HT-29 (cell line): ENCODE measurements at places on chromosomes 16 and 17.

DNA sequence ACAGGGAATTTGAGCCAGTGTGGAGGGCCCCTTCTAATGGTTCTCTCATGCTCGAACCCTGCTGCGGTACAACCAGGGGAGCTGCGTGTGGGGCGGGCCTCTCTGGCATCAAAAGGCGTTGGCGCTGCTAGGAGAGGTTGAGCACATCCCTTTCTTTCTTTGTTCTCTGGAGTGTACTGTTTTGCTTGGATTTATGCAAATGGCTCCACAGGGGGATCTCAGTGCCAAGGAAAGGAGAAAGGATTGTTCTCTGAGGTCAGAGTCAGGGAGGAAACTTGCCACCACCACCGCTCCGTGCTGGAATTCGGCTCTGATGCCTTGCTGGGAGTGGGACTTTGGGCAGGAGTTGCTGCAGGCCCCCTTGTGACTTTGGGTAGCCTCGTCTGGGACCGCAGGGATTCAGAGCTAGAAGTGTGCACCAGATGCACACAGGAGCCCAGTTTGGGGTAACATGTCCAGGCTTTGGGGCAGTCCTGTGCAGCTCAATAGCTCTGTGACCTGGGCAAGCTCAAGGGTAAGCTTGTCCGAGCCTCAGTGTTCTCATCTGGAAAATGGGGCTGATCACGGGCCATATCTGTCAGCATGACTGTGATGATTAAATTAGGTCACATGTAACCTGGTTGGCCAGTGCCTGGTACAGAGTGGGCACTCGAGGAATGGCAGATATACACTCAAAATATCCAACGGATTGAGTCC is 353.0 kb upstream of the EEF2KMT start:
- DNase-seq: no peak

DNA sequence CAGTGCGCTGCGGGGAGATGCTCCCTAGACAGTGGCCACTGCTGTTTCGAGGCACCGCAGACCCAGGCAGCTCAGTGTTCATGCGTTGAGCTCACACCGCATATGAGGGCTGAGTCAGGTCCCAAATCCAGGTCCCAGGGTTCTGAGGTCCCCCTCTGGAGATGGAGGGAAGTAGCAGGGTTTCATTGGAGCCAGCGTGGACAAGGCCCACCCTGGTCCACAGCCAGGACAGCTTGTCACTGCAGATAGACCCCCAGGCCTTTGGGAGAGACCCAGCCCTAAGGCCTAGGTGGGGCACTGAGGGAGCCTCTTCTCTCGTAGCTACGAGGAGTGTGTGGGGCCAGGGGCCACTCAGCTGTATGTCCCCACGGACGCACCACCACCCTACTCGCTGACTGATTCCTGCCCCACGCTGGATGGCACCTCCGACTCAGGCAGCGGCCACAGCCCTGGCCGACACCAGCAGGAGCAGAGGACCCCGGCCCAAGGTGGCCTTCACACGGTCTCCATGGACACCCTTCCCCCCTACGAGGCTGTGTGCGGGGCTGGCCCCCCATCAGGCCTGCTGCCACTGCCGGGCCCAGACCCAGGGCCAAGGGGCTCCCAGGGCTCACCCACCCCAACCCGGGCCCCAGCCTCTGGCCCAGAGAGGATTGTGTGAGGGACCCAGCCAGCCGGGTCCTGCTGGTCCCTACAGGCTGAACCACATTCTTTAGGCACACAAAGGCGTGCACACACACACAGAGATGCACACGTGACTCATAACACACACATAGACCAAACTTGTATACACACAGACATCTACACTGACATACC is 53.4 kb downstream of the BEAN1 start:
- peak; percentile 22 for DNase-seq

GRCh38 chr16:1538804-1539520 is 5.5 kb downstream of the TMEM204 start:
- peak; percentile 31 for DNase-seq

DNA sequence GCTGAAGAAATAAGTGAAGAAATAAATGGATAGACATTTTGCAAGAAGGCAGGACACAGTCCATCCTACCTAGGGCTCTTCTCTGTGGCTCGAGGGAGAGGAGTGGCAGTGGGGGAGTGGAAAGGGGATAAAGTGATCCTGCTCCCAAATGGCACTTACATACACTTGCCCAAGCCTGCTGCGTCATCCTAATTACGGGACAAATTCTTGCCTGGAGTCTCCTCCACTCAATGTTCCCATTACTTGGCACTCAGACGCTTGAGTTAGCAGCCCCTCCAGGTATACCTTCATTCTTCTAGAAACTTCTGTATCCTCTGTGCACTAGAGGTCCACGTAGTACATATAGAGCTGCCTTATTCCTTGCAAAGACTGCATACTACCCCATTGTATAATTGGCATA is 15.7 kb upstream of the MAP3K14 start:
- no peak for DNase-seq

GRCh38 chr16:89358030-89359005 is 132.0 kb downstream of the ANKRD11 start:
- DNase-seq: no peak

DNA sequence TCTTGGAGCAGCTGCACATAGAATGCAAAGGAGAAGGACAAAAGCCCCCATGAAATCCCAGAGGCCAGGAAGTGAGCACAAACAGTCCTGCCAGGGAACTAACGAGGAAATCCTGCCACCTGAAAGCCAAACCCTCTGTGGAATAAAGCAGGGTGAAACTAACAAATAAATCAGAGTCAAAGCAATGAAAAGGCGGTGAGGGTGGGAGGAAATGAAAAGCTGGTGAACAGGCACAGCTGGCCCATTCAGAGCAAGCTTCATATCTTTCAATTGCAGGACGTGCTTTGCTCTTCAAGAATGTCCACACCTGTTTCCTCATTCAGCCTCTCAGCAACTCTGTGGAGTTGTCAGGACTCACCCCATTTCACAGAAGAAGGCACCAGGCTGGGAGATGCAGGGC is 108.1 kb downstream of the ABCC12 start:
- no peak for DNase-seq

DNA sequence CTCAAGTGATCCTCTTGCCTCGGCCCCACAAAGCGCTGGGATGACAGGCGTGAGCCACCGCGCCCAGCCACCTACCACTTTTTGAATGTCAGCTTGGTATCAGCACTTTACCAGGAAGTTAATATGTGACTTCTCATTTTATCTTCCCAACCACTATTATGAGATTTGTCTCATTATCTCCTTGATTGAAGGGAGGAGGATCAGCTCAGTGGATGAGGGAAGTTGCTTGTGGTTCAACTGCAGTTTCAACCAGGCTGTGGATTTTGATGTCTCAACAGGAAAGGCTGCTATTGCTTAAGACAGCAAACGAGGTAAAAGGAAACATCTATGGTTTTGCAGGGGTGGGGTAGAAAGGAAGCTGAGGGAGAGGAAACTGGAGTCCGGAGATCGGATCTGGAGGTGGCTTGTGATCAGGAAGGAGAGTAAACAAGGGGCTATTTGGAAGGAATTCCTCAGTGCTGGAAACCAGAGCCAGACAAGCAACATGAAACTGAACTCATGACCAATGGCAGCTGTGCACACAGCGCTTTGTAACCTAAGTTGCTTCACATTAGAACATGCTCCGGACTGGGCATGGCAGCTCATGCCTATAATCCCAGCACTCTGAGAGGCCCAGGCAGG is 180.5 kb downstream of the VPS53 start:
- no peak for DNase-seq

GRCh38 chr16:13401641-13402040 is 500.2 kb downstream of the SHISA9 start:
- no peak for DNase-seq

- DNase-seq: no peak
Measured at GRCh38 chr17:63295288-63295687, 150.8 kb downstream of the CYB561 start.

DNA sequence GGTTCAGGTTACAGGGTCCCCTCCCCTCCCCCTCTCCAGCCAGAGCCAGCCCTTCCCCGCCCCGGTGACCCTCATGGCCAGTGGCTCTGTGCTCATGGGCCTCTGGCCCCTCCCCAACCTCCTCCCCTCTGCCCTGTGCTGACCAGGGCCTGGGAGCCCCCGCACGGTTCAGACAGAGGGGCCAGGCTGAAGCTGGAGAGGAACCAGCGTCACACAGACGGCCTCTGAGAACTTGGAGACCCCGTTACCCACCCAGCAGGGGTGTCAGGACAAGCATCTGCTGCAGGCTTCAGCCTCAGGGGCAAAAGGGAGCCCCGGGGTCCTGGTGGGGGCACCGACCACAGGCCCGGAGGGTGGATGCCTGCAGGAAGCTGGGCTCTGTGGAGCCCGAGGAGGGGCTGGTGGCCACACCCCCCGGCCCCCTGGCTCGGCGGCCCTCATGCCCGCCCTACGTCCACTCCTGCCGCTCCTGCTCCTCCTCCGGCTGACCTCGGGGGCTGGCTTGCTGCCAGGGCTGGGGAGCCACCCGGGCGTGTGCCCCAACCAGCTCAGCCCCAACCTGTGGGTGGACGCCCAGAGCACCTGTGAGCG is at the start of gene WFIKKN1:
Gene WFIKKN1 (plus strand): TSS at position 171 of the 591 bp plus-strand sequence. CDS start 269 bp downstream, at position 440.
- DNase-seq: peak; percentile 63

DNA sequence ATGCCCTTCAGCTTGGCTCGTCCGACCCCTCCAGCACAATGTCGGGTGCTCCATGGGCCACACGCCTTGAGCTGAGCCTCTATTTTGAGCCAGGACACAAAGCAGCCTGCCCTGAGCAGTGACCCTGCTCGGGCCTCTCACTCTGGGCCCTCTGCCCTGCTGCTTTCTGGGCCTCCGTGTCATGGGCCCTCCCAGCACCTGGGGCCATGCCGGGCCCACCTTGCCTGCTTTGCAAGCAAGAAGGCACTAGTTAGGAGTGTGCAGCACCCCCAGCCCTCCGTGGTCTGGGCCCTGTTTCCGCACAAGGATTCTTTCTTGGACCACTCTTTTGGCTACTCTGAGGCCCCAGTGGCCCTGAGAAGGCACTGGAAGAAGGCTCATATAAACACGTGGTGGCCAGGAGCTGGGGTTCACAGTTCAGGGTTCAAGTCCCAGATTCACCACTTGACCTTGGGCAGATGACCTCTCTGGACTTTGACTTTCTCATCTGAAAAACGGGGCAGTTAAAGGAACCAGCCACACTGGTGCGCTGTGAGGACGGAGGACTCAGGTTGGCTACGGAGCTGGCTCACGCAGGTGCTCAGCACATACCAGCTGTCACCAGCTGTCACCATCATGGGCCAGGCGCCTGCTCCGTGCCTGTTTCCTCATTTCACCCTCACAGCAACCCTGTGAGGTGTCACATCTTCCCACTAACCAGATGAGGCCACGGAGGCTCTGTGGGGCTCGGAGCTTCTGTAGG is 166.0 kb upstream of the GSE1 start:
- no peak for DNase-seq

DNA sequence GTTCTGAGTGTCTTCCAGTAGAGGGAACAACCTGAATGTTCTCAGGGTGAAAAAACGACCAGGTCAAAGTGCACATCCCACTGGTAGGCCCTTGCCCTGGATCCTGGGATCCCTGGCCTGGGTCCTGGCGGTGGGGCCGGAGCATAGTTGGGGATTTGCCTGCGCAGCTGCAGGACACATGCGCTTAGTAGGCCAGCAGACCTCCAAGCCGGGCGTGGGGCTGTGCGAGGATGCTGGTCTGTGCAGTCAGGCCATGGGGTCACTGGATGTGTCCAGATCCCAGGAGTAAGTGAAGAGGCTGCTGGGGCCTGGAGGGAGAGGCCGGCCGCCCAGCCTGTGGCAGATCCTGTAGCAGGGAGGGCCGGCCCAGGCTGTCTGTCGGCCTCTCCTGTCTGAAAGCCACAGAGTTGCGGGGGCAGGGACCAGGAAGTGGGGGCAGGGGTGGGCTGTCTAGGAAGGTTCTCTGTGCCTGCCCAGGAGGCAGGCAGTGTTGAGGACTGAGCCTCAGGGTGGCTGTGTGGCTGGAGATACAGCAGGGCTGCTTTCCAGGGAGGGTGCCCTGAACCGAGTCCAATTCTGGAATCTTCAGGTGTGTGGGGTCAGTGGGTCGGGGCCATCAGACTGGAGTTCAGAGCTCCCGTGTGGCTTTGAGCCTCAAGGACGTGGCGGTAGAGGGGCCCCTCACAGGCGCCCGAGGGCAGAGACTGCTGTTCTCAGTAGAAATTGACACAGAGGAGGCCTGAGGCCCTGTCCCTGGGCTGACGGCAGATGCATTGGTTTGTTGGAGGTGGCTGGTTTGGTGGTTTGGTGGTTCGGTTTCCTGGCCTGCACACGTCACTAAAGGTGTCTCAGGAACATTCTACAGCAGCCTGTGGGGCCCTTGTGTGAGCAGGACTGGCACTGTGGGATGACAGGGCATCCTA is 17.2 kb upstream of the NUDT16L1 start:
- DNase-seq: no peak

DNA sequence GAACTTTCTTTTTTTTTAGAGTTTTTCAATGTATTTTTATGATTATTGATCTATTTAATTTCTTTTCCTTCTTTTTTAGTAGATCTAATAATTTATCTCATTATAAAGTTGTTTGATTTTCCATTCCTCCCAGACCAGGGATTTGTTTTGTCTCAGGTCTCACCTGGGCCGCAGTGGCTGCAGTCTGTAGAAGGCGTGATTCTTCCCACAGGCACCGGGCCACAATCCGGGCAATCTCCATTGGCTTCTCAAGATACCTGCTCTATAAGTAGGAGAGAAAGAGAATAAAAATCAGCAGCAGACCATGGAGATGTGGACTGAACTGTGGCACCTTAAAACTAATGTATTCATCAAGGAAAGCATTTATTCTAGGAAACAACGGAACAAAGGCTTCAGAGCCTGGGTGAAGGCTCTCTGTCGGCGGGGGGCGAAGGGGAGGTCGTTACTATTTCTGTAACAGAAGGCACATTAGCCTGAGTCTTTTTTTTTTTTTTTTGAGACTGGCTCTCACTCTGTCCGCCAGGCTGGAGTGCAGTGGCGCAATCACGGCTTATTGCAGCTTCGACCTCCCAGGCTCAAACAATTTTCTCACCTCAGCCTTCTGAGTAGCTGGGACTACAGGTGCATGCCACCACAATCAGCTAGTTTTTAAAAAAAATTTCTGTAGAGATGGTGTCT is 42.7 kb downstream of the STAT3 start:
- DNase-seq: no peak

GRCh38 chr17:55717898-55718735 is 4.5 kb downstream of the TMEM100 start:
- DNase-seq: peak; percentile 88

- DNase-seq: no peak
Measured at GRCh38 chr17:11853321-11854151, 143.7 kb downstream of the ZNF18 start.

GRCh38 chr16:81623365-81624102 is 155.6 kb upstream of the PLCG2 start:
- peak; percentile 69 for DNase-seq

DNA sequence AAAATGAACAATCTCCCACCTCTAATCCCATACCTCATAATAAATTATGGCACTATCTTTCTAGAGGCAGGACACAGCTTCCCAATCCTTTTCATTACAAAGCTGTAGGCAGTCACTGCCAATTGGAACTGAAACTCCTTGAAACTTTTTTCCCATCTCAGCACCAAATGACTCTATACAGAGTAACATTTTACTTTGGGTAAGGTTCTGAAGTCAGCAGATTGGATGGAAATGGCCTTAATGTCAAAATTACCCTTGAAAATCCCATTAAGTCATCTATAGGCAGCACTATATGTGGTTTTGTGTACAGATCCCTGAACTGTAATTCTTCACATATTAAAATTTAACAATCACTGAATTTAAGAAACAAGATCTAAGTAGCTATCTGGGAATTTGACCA is 30.3 kb upstream of the CORO6 start:
- no peak for DNase-seq
